H1 (cell line): ENCODE measurements at places on chromosomes 5 and 9.

DNA sequence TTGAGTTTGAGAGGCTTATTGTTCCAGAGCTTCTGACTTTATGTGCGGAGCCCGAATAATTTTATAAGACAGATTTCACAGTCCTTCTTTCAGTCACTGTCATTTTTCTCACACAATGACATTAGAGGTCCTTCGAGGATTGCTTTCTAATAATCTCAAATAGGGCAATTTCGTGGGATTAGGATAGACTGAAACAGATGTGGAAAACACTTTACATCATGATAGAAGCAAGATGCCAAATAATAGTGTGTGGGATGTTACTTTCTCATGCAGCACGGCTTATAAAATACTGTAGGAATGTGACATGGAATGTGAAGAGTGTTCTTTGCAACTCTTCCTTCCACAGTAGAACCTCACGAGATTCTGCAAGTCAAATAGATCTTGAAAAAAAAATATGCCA, 451.3 kb downstream of the SEMA5A start:
- DNase-seq: no peak

GRCh38 chr5:87150630-87151029, 117.1 kb upstream of the RASA1 start:
- no peak for DNase-seq

DNA sequence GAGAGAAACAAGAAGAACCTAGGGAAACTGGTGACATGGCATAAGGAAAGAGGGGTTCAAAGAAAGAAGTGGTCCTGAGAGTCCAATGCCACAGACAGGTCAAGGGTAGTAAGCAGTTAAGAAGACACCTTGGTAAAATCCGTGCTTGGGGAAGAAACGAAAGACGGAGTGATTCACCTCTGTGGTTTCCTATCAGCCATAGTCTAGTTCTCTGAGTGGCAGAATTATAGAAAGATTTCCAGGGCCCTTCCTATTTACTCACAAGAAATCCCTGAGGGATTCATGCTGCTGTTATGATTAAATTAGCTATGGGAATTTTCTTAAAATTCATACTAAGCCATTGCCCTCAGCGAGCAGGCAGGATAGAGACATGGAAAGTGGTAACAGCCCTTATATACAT, 31.7 kb downstream of the IL33 start:
- no peak for DNase-seq

GRCh38 chr5:62386824-62387223, 16.9 kb downstream of the DIMT1 start:
- DNase-seq: no peak

GRCh38 chr5:25579111-25579510, 934.3 kb upstream of the CDH10 start:
- no peak for DNase-seq

GRCh38 chr5:173015192-173015591, 31.6 kb downstream of the ATP6V0E1 start:
- no peak for DNase-seq
